ENCODE measurements at places on chromosomes 13 and 19. TPM values are rescaled to one million over a fixed set of nuclear protein-coding genes. Genes with fewer than 3 reads are reported as not detected.

DNA sequence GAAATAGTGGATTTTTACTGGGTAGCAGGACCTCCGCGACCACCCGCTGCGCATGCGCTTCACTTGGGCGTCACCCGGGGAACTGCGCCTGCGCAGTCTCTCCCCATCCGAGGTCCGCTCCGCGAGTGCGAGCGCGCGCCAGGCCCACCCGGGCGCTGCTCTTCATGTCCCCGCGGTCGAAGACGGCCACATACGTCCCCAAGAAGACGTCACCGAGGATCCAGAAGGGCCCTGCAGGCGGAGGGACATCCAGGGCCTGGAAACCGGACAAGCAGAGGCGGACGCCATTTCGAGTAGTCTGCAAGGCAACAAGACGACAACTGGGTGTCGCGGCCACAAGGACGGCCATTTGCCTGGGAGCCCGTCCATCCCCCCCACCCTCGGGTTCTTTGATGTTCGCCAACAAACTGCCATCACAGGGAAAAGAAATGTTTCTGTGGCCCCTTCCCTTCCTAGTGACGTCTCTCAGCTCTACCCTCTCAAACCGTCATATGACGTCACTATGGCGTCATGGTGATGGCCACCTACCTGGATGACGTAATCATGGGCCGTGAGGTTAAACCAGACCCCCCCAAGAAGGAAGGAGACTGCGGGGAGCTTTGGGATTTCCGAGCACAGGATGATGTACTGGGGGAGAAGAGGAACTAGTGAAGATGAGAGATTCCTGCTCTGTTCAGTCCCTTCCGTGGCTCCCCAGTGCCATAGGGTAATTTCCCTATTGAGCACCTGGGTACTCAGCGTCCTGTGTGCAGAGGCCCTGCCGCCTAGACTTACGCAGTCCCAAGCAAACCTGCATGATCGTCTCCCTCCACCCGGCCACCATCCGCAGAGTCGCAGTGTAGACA, 6.7 kb downstream of the NAPSA start:
- DNase-seq, result peak; percentile 93

DNA sequence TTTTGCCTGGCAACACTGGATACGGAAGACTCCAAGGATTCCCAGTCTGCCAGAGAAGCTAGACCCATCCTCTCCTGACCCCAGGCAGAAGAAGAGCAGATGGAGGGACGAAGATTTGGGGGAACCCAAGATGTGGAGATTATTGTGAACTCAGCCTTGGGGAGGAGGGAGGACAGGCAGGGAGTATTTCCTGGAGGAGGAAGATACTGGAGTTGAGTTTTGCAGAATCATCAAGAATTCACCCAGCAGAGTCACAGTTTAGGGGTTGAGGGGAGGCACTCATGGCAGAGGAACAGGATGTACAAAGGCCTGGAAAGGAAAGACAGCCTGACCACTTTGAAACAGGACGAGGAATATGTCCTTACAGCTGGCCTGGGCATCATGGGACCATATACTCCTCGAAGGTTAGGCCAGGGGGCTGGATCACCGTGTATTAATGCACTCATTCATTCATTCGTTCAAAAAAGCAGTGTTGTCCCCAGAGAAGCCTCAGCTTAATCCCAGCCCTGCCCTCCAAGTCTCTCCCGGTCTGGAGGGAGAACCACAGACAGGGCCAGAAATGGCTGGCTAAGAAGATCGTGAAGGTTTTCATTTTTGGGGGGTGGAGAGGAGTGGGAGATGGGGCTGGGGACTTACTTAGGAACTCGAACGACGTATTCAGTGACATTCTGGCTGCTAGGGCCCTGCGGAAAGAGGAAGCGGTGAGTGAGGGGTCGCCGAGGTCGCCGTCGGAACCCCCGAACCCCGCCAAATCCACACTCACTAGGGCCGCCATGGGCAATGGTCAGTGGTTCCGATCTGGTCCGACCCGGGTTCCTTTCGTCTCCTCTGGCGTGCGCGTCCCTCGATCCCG, 517 bp downstream of the GTF2F1 start:
- DNase-seq, result peak; percentile 68

- no peak for DNase-seq
Observed at GRCh38 chr19:11979527-11979926, 14.7 kb downstream of the ZNF763 start.

Gene PSG7
- total RNA-seq, result not detected

DNA sequence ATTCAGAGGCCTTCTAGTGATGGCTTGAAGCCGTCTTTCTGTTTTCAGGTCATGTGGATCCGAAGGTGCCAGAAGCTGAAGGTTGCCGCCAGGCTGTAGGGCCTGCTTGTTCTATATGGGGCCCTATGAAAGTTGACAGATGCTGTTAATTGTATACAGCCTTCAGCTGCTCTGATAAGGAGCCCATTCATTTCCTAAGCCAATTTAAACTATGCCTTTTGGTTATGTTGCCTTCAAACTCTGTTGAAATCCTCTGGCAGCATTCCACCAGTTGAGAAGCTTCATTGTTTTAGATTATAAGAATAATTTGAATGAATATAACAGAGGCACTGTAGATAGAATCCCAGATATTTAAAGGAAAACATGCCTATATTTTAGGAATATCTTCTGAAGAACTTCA, 34.4 kb downstream of the RAP2A start:
- DNase-seq, result peak; percentile 31

Gene LGALS14
- not detected for total RNA-seq

GRCh38 chr13:63910511-63910910, 2494.9 kb upstream of the PCDH20 start:
- no peak for DNase-seq

- no peak for DNase-seq
Observed at GRCh38 chr13:50594276-50595051, 249.0 kb downstream of the DLEU7 start.

Gene THSD1
- total RNA-seq, result 18.3 TPM

Gene PLPPR3
- 0.36 TPM for total RNA-seq
